AG10803 (cell line): ENCODE measurements at places on chromosomes 4 and X.

- no peak for DNase-seq
Observed at GRCh38 chrX:49268702-49269009, 937 bp upstream of the PPP1R3F start.

DNA sequence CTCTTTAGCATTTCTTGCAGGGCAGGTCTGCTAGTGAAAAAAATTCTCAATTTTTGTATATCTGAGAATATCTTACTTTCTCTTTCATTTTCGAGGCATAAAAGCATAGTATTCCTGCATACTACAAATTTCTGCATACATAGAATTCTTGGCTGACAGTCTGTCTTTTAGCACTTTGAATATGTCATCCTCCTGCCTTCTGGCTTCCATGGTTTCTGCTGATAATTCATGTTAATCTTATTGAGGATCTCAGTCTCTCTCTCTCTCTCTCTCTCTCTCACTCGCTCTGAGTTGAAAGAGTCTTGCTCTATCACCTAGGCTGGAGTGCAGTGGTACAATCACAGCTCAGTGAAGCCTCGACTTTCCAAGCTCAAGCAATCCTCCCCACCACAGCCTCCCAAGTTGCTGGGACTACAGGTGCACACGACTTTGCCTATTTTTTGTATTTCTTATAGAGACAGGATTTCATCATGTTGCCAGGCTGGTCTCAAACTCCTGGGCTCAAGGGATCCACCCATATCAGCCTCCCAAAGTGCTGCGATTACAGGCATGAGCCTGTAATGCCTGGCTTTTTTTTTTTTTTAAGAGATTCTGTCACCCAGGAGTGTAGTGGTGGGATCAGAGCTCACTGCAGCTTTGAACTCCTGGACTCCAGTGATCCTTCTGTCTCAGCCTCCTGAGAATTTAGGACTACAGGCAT, 161.3 kb downstream of the FNIP2 start:
- DNase-seq: no peak

- DNase-seq: peak; percentile 67
Observed at GRCh38 chrX:13747836-13748235, 13.3 kb downstream of the OFD1 start.

GRCh38 chrX:66200050-66200664, 36.1 kb downstream of the HEPH start:
- no peak for DNase-seq

GRCh38 chr4:174764105-174764729, 64.8 kb downstream of the GLRA3 start:
- peak; percentile 62 for DNase-seq

GRCh38 chr4:150381609-150382008, 200.3 kb upstream of the MAB21L2 start:
- DNase-seq: peak; percentile 11

DNA sequence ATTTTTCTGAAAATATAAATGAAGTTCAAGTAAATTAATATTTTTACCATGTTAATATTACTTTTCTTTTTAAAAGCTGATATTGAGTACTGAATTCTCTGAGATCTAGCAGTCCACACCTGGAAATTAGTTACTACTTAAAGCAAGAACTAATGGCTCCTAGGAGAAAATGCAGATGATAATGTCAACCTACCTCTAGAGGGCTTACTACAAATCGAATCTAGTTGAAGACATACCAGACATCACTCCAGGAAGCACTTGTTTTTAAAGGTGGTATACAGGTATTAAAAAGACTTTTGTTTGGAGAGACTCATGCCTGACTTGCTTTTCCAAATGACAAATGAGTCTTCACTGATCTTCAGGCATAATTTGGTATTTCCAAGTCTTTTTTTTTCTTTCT, 516.4 kb upstream of the BOD1L1 start:
- no peak for DNase-seq

GRCh38 chr4:62018537-62018936, 818.4 kb downstream of the ADGRL3 start:
- no peak for DNase-seq
